Activated CD4-positive, alpha-beta T cell treated with anti-CD3 and anti-CD28 coated beads for 4 hours (primary cell): ENCODE measurements at places on chromosomes 4 and X.

- DNase-seq: peak; percentile 37
These were observed 25.3 kb downstream of the STIM2 start for GRCh38 chr4:26885912-26886274.

DNA sequence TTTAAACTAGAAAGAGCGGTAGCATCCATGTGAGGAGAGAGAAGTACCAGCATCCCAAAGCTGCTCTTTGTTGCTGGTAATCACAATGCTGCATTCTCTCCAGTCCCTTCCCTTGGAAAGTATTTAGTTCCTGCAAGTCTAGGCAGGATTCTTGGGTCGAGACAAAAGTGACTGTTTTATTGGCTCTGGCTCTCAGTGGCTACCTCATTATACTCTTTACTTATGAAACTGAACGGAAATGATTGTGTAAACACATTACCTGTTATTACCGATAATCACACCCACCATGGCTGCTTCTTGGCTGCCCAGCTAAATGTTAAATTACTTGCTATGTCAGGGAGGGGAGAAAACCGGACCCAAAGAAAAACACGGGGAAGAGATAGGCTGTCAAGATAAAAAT, 26.2 kb downstream of the ATXN3L start:
- no peak for DNase-seq

GRCh38 chrX:20015945-20016615, 25.2 kb upstream of the BCLAF3 start:
- no peak for DNase-seq

DNA sequence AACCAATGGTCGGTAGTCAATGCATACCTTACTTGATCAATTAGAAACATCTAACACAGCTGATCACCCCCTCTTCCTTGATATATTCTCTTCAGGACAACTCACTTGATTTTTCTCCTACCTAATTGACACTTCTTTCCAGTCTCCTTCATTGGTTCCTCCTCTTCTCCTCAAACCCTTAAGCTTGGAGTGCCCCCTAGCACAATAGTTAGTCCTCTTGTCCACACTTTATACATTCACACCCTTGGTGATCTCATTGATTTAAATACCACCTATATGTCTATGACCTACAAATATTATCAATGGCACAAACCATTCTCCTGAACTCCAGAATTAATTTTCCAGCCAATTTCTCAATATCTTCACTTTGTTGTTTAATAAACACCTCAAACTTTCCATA, 724.0 kb downstream of the ADGRL3 start:
- no peak for DNase-seq

DNA sequence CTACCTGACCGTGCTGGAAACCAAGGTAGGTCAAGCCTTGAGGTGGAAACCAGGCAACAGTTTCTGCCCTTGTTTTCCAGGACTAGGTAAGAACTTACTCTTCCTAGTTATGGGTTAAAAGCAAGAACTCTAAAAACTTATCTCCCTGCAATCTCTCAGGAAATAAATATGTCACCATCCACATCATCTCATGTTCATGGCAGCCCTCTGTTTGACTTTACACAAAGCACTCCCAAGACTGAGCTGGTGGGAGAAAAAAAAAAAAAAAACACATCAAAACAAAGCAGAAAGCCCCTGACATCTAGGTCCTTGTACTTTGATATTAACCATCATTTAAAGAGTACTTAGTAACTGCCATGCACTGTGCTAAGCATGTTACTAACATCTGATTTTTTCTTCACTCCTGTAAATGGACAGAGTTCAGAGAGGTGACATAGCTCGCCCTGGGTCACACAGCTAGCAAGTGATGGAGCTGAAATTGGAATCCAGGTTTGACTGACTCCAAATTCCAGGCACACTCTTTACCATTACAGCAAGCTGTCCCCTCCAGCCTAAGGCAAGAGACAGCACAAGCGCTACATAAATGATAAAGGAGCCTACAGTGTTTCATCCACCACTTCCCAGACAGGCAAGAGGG, 102.8 kb upstream of the NOCT start:
- DNase-seq: no peak

DNA sequence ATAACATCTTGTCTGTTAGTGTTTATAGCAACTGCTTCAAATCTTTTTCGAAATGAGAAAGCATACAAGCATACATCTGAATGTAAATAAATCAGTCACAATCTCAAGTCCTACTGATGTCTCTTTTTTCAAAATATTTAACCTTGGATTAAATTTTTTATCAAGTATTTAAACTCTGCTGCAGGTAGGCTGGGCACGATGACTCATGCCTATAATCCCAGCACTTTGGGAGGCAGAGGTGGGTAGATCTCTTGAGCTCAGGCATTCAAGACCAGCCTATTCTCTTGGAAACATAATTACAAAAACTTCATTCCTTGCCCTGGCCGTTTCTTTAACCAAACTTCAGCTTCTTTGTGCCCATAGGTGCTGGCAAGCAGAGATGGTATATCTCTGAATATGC, 540.3 kb upstream of the GALNT7 start:
- no peak for DNase-seq

- no peak for DNase-seq
These were observed 222.1 kb downstream of the CAMK2D start for GRCh38 chr4:113539408-113539807.

DNA sequence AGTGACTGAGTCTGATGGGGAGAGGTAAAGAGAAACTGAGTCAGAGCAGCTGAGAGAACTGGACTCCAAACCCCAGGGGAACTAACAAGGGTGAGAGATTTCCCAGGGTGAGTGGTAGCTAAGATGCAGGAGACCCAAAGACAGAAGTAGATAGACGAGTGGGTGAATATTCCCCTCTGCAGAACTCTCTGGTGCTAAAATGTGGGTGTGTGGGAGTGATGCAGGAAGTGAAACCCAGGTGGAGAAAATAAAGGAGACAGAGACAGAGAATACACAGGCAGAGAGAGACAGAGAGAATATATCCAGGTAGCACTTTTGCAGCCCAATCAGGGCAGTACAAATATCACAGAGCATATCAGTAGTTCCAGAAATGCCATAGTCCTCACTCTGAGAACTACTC, 212.5 kb upstream of the ZIC3 start:
- DNase-seq: no peak

GRCh38 chrX:150303386-150304097, 59.6 kb upstream of the MAMLD1 start:
- DNase-seq: no peak

GRCh38 chrX:147405764-147406163, 506.0 kb upstream of the FMR1 start:
- DNase-seq: no peak

- no peak for DNase-seq
These were observed 719 bp upstream of the BGN start for GRCh38 chrX:153494061-153494460.

- no peak for DNase-seq
These were observed 140.2 kb upstream of the PJA1 start for GRCh38 chrX:69305333-69306062.

GRCh38 chrX:19070555-19070994, 51.7 kb downstream of the ADGRG2 start:
- DNase-seq: no peak

- DNase-seq: no peak
These were observed 12.5 kb downstream of the IGFBP7 start for GRCh38 chr4:57097711-57098110.

GRCh38 chrX:104432321-104432720, 133.7 kb upstream of the IL1RAPL2 start:
- no peak for DNase-seq

DNA sequence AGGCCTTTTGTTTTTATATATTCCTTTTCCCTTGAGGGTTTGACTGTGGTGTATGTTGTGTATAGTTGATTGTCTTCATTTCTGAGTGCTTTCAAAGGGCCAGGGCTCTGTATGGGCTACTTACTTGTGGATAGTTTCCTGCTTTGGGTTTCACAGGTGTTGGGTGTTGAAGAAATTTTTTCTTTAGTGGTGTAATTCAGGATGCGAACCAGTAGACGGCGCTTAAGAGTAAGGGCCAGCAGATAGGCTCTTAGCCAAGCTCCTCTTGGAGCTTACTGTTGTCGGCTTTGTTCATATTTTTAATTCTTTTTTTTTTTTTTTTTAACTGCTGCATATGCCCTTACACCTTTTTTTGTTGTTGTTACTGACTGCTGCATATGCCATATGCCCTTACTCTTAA, 276.3 kb upstream of the GALNT7 start:
- no peak for DNase-seq

DNA sequence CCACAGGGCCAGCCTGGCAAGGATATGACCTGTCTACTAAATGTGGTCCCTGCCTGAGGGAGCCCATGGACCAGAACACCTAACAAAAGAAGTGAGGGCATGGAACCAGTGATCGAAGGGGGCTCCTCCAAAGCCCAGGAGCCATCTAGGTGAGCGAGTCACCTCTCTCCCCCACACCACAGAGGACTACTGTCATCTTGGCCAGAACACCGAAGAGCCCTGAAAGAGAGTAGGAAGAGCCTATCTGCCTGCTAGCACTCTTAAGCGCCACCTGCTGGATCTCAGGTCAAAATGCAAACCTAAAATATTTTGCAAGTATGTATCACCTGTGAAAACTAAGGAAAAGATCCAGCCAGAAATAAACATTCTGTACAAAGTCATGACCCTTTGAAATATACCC, 137.9 kb upstream of the ZXDB start:
- DNase-seq: peak; percentile 2

- DNase-seq: no peak
These were observed 11.2 kb upstream of the CXCR3 start for GRCh38 chrX:71629467-71629866.

GRCh38 chr4:105025263-105026017, 121.2 kb upstream of the TET2 start:
- no peak for DNase-seq

DNA sequence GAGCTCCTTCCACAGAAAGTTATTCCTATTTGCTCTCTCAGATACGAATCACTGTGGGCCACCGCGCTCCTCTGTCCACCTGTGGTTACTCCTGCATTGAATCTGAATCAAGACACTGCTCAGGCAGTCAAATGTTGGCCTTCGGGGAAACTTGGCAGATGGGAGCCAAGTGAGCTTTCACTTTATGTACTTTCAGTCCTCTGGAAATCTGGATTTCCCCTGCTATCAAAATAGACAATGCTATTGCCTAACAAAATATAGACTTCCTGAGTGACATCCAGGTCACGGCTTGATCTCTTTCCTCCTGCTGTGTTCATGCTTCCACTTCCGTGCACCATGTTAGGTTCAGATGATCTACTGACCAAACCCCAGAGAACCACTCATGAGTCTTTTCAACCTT, 43.8 kb downstream of the FHL1 start:
- no peak for DNase-seq

DNA sequence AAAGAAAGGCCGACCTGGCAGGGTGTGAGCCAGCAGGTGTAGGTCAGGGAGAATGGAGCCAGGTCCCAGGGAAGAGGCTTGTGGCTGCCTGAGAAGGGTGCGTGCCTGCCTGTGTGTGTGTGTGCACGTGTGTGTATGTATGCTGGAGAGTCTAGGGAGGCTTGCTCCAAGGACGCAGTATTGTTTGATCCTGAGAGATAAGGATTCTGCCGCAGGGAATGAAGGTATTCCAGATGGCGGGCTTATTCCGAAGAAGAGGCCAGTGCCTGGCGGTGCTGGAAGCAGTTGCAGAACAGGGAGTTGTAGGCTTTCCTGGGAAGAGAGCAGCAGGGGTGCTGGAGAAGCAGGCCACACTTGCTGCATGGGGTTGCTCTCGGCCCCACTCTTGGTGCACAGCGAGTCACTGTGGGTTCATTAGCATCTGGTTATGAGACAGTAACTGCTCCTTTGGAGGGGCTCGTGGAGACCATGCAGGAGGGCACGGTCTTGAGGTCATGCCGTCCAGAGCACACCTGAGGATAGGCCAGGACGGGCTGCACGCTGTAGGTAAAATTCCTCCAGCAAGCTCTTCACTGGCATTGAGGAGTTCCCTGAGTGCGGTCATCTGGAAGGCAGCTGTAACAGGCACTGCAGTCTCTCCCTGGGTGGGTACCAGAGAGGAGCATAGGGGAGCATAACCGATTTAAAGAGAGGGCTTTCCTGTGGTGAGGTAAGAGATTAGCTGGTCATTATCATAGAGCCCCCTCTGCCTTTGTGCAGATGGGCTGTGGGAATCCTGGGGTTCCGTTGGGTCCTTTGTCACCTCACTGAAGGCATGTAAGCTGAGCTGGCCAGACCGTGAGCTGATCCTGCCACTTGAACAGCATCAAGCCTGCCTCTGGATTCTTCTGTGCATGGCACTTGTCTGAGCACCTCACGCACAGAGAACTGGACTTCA, 29.9 kb upstream of the MSANTD1 start:
- DNase-seq: no peak

GRCh38 chrX:23292988-23293651, 41.5 kb upstream of the PTCHD1 start:
- DNase-seq: no peak

DNA sequence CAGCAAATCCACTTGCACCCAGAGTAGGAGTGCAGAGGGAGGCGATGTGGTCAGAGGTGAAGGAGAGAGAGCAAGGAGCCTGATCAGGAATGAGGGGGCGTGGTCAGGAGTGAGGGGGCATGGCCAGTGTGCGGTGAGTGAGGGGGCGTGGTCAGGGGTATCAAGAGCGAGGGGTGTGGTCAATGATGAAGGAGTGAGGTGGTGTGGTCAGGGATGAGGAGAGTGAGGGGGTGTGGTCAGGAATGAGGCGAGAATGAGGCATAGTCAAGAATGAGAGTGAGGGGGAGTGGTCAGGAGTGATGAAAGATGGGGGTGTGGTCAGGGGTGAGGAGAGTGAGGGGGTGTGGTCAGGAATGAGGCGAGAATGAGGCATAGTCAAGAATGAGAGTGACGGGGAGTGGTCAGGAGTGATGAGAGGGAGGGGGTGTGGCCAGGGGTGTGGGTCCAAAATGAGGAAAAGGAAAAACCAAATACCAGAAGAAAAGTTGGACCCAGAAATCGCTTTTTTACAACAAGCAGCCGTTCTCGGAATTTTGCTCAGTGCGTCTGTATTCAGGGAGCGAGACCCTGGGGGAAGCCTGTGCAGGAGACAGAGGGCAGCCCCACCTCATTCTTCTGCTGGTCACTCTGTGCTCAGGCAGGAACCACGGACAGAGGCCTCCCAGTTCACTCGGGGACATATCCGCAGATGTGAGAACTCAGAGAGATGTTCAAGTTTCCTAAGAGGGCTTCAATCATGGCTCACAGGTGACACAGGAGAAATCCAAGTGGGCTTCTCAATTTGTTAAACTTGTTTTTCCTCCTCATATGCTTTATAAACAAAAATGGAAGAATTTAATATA, 47.5 kb downstream of the MAGEA1 start:
- DNase-seq: no peak

- no peak for DNase-seq
These were observed 79.8 kb upstream of the SMARCAD1 start for GRCh38 chr4:94127707-94128328.
